ENCODE measurements at places on chromosomes 2 and 18. TPM values are rescaled to one million over a fixed set of nuclear protein-coding genes. Genes with fewer than 3 reads are reported as not detected.

CFAP221 gene
- 3.9 TPM for total RNA-seq

PSMA8 gene
- total RNA-seq, result not detected

- no peak for DNase-seq
Observed at GRCh38 chr2:143901185-143901842, 618.6 kb downstream of the ZEB2 start.

DNA sequence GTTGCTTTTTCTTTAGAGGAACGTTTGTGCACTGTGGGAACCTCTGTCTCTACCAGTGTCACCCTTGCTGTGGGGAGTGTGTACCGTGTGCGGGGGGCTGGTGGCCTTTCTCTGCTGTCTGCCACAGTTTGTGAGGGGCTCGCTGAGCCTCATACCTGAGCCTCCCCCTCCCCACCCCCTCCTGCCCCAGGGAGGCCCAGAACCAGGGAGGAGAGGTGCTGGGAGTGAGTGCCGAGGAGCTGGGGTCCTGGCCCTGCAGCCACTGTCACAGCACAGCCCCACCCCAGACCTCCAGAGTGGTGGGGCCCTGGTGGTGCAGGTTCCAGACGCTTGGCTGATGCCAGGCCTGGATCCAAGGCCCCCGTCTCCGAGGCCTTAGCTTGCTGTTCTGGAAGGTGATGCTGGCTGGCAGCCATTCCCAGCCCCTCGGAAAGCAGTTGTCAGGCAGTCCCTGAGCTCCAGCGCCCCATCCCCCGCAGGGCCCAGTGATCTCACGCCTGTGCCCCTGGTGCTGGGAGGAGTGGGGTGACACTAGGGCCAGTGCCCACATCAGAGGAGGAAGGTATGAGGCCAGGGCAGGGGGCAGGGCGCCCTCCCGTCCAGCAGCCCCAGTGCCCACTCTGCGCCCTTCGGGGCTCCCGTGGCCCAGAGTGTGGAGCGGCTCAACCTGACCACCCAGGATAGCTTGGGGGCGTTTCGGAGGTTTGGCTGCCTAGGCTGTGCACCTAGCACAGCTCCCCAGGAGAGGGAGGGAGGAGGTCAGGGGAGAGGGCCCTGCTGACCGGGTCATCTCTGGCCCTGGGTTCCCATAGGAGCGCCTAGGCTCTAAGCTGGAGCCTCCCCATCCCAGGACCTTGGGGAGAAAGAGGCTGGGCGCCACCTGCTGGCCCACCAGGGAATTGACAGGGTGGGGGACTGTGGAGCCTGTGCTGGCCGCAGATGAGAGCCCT lies 53.0 kb upstream of the ALPP start:
- no peak for DNase-seq

PLGLB2 gene
- total RNA-seq, result 2.0 TPM

MARCO gene
- total RNA-seq, result 5.6 TPM

GRCh38 chr2:33081691-33082090 lies 134.9 kb downstream of the LTBP1 start:
- no peak for DNase-seq

DNA sequence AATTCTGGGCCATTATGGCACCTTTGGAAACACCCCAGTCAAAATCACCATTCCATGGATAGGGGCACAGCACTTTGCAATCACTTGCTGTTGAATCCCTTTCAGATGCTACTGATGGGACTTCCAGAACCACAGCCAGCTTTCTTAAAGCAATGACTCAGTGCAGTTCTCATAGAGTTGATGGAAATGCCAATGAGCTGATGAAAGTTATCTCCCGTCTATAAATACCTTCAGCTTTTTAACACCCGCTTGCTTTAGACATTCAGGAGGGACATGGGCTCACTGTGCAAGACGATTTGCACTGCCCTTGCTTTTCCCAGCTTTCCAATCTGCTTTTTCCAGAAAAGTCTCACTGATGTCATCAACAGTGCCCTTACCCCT lies 66.7 kb upstream of the RPL31 start:
- peak; percentile 22 for DNase-seq

DNA sequence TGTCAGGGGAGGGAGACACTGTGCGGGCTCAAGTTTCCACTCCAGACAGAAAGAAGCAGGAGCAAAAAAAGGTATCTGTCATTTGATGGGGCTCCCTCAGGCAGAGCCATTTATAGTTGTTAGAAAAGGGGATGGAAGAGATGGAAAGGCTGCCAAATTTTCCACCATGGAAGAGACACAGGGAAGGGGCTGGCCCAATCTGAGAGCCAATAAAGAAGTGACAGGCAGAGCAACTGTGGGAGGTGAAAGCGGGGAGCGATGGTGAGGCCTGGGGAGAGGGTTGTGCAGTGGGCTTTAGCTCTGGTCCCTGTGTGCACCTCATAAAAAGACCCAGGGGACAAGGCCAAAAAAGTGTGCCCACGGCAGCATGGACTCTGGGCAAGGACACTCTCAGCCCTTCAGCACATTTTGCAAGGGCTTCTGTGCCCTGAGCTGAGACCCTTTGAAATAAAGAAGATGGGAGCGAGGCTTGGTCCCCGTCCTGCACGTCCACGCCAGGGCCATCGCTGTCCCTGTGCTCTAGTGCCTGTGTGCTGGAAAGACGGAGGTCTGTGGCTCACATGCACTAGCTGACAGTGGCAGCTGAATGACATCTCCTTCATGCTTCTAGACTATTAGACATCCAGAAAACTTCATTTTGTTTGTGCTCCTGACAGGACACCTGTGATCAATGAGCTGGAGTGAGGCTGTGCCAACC lies 456.7 kb upstream of the HS6ST1 start:
- peak; percentile 70 for DNase-seq

UGT1A10 gene
- total RNA-seq, result not detected

DNA sequence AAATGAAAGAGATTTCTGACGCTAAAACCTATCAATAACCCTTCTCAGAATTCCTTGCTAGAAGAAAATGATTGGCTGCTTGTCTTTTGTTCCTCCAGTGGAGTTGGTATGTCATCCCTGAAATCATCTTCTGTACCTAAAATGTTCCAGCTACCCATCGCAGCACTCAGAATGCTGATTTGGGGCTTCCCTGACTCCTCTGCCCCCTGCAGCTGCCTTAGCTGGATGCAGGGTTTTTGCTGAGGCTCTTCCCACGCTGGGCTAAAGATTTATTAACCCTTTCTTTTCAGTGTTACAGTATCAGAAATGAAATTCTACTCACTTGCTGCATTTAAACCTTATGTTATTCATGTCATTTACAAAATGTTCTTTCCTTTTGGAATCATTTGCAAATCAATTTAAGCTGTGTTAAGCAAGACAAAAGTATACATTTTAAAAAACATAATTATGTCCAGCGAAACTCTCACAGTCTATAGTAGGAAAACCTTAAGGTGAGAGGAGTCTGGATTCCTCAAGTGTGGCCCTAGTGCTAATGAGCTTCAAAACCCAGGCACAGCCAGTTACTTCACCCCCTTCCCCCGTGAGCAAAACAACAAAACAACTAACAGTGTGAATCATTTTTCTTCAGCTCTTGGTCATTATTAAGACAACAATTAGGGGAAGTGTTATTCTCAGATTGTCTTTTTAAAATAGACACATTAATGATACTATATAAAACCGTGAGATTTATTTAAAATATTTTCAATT lies 32.8 kb downstream of the PKP4 start:
- no peak for DNase-seq

ERMN gene
- total RNA-seq, result not detected

LONRF2 gene
- 9.6 TPM for total RNA-seq

DNA sequence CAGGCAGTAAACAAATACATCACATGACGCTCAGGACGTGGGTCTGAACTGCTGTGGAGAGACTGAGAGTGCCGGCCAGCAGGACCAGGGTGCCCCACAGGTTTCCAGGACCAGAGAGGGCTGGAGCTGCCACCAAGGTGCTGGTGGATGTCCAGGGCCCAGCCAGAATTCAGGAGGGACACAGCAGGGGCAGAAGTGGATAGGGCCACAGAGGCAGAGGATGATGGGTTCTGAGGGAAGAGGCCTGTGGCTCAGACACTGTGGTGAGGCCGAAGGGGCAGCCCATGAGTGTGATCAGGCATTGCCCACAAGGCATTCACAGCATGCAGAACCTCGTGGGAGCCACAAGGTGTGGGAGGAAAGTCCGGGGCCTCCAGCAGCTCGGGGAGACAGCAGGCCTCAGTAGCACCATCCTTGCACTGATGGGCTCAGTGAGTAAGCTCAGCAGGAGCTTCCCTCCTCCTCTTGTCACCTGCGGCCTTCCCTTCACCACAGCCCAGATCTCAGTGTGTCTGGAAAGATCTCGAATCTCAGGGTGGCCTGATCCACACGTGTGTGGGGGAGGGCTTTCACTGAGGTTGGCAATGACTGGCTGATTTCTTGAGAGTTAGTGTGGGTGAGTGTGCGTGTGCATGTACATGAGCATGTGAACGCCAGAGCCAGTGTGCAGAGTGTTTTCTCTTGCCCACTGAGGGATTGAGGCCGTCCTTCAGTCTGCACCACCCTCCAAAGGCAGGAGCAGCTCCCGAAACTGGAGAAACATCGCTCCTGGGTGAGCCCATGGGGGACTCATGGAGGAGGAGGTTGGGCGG lies 181.8 kb upstream of the RAB6C start:
- peak; percentile 54 for DNase-seq

DES gene
- 883 TPM for total RNA-seq

STPG4 gene
- 2.9 TPM for total RNA-seq

SRD5A2 gene
- 2.9 TPM for total RNA-seq
